NCI-H526 (cell line): ENCODE measurements at places on chromosomes 6 and 20.

GRCh38 chr20:61572789-61573188 is 320.7 kb downstream of the CDH4 start:
- DNase-seq, result no peak

DNA sequence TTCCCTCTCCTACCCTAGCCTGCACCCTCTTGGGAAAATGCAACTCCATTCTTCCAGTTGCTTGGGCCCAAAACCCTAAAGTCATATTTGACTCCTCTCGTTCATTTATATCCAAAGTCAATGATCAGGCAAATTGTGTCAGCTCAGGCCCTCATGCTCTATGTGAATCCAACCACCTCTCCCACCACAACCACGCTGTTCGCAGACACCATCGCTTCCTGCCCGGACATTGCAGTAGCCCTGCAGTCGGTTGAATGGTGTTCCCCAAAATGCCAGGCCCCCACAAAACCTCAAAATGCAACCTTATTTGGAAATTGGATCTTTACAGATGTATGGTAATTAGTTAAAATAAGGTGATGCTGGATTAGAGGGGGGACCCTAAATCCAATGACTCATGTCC is 98.3 kb downstream of the PREX1 start:
- DNase-seq, result no peak

- DNase-seq, result peak; percentile 29
Observed at GRCh38 chr20:53918949-53919361, 151.4 kb downstream of the BCAS1 start.

- no peak for DNase-seq
Observed at GRCh38 chr6:139147628-139148027, 12.7 kb downstream of the HECA start.

DNA sequence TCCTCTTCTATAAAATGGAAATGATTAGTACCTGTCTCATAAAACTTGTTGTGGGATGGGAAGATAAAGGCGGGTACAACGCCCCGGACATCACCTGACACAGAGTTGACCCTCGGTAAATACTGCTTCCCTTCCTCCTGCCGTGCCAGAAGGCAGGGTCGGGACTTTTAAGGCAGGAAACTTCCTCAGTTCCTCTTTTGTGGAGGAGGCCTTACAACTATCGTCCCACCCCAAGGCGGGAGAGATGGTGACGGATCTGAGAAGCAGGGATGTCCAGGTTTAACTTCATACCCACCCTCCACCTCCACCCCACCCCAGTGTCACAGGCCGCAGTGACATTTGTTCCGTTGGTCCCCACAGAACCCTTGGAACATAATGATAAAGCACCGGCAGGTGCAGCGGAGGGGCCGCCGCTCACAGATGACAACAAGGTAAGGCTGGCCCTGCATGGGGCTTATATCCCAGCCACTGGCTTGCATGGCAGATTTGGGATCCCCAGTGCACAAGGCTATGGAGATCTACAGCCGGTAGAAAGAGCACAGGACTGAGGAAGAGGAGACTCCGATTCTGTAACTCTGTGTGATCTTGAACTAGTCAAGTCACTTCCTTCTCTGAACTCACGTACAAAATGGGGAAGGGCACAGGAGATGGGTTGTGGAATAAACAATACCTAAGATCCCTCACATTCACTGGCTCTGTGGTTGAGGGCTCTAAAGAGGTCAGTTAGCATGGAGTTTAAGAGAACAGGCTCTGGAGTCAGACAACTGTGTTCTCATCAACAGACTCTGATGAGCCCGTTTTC is 764 bp downstream of the DNTTIP1 start:
- no peak for DNase-seq

DNA sequence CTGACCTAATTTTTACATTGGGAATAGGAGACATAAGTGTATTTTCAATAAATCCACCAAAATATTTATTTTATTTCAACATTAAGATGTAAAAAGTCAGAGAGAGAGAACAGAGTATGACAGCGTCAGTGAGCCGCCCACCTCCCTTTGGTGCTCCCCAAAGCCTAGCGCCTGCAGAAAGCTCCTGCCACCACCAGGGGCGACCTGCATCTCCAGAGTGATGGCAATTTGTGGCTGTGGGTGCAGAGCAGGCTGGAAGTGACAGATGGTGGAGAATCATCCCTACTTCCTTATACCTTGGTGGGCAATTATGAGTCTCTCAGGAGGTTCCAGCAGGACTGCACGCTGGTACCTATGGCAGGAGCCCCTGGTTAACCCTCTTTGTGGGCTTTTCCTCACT is 87.3 kb downstream of the PTPRT start:
- DNase-seq, result peak; percentile 67

GRCh38 chr20:8994045-8994444 is 74.8 kb upstream of the PLCB4 start:
- no peak for DNase-seq

DNA sequence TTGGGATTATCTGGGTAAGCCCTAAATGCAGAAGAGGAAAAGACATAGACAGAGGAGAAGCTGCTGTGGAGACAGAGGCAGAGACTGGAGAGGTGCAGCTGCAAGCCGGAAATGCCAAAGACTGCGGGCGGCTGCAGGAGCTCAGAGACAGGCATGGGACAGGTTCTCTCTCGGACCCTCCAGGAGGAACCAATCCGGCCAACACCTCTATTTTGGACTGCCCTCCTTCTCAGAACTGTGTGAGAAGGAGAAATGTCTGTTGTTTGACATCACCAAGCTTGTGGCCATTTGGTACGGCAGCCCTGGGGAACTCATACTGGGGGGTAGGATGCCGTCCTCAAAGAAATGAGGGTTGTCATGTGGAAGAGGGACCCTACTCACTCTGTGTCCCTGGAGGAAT is 95.0 kb downstream of the DHX35 start:
- no peak for DNase-seq

DNA sequence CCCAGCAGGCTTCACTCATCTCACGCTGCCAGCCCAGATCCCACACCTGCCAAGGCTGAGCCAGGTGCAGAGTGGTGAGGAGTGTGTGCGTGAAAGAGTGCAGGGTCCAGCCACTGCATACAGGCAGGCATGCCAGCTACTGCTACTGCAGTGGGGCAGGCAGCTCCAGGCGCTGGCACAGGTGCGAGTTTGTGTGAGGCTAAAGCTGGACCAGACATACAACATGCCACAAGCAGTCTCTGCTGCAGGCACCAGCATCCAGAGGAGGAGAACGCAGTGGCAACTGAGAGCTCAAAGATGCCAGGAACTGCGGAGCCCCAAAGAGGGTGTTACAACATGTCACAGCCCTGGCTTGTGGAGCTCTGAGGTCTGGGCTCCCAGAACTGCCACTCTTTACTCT is 149.8 kb downstream of the EYS start:
- DNase-seq, result peak; percentile 69

DNA sequence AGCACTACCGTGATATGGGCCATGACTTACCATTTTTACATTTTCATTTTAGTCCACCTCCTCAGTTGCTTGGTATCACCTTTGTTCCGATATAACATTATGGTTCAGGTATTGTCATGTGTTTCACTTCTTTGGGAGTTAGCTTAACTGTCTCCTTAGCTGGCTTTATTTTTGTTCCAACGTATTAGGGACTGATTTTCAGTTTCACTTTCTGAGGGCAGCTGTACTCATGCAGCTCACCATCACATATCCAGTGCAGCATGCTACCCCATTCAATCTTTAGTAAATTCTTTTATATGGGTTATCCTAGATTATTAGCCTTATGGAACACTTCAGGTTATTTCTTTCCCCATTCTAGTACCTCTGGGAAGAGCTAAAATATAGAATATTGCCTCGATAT is 362.2 kb upstream of the IRAK1BP1 start:
- DNase-seq, result no peak

DNA sequence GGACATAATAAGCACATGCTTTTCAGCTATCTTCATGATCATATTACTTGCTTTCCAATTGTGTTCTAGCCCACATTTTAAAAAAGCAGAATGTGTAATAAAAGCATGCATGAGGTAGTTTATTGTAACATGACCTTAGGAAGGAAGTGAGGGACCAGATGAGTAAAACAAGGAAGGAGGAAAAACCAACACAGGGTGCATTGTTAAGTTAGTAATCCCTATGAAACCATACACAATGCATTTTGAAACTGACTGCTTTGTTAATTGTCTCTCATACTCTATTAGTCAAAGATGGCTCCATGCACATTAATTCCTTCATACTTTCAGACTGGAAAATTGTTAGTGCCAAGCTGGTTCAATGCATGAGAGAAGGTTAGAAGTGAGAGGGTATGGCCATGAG is 37.7 kb upstream of the CENPW start:
- DNase-seq, result no peak

DNA sequence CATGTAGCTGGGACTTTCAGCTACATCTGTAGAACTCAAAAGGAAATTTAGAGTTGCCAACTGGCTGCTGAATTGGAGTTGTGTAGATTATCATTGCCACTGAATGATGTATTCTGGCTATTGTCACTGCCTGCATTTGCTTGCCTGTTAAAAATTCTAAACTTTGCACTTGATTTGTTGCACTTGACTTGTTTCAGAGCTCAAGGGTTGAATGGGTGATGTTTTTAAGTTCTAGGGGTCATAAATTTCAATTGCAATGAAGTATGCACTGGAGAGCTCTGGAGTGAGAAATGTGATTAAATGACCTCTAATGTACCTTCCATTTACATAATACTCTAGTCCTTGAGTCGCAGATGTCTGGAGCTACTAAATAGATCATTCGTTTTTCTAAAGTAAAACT is 102.4 kb downstream of the TNFRSF21 start:
- no peak for DNase-seq

GRCh38 chr6:3489961-3490624 is 33.2 kb upstream of the SLC22A23 start:
- peak; percentile 22 for DNase-seq

GRCh38 chr6:5204376-5204775 is 56.4 kb downstream of the LYRM4 start:
- DNase-seq, result no peak

GRCh38 chr20:22915512-22915911 is 119.6 kb upstream of the SSTR4 start:
- no peak for DNase-seq

DNA sequence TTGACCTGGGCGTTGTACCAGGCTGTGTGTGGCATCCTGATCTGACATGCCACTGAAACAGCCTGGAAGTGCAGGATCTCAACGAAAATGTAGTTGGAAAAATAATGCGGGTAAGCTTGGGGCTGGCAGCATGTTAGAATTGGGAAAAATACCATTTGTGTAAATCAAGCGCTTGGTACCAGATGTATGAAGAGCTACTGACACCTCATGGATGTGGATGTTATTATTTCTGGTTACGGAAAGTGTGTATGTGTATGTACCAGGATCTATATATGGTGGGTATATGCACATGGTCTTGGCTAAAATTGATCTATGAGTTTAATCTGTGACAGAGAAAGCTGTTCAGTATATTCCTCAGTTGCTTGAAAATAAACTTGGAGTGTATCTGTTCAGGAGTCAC is 22.7 kb downstream of the HIVEP1 start:
- DNase-seq, result no peak

- DNase-seq, result peak; percentile 91
Observed at GRCh38 chr6:16420715-16421461, 182.5 kb downstream of the GMPR start.

DNA sequence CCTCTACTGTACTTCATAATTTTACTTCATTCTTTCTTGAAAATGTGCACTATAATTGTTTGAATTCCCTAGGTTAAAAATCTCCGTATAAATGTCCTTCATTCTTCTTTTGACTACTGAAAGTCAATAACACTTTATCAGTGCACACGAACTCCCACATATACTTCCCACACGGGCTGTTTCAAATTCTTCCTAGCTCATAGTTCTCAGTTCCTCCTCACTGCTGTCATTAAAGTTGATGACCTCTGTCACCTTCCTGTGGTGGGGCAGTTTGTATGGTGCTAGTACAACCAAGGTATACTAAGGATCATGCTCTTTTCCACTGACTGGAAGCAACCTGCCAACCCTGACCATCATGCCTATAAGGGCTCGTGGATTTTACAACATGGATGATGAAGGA is 40.0 kb upstream of the CD2AP start:
- DNase-seq, result no peak

GRCh38 chr6:37688078-37688850 is 9.4 kb downstream of the MDGA1 start:
- no peak for DNase-seq

GRCh38 chr6:169234634-169235033 is 19.0 kb downstream of the THBS2 start:
- DNase-seq, result no peak

- DNase-seq, result no peak
Observed at GRCh38 chr20:20293691-20294385, 74.1 kb upstream of the INSM1 start.

DNA sequence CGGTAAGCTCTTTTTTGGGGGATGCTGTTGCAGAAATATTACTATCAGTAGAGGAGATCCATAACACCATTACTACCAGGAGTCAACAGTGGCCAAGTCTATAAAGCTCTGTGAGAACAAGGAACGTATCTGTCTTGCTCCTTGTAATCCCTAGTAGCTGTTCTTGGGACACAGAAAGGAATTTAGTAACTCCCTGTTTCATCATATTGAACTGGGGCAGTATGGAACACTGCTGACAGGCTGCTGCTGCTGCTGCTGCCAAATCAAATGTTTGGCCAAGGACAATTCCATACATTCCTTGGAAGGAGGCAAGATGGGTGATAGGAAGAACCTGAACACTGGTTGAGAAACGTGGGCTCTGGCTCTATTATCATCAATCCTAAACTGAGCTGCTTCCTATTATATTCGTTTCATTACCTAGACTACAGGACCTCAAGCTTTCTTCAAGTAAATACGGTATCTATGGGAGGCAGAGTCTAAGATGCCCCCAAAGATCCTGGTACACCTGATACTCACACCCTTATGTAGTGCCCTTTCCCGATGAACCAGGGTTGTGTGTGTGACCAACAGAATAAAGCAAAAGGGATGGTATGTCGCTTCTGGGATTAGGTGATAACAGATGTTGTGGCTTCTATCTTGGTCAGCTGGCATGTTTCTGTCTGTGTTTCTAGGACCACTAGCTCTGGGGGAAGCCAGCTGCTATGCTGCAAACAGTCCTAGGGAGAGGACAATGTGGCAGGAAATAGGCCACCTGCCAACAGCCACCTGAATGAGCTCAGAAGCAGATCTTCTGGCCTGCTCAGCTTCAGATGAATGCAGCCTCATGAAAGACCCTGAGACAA is 39.5 kb downstream of the ELOVL5 start:
- DNase-seq, result no peak

- DNase-seq, result no peak
Observed at GRCh38 chr6:47603995-47604394, 94.4 kb upstream of the ADGRF4 start.

DNA sequence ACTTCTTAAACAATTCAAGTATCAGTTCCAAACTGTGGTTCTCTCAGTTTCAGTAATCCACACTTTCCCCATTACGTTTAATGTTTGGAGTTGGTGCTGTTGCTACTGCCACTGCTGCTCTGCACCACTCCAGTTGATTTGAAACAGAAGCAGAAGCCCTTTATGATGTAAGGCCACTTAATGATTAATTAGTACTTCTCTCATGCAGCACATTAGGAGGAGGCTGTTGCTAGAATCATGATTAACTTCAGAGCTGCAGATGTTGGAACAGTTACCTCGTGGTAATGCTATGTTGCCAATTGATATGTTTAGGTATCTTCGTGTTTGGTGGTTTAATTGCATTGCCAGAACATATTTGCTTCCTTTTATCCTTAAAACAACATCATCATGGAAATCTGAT is 986.2 kb upstream of the CITED2 start:
- DNase-seq, result no peak
